ENCODE measurements at places on chromosomes 6 and 20.

GRCh38 chr6:152858141-152858540 is 107.5 kb downstream of the VIP start:
- no peak for DNase-seq

DNA sequence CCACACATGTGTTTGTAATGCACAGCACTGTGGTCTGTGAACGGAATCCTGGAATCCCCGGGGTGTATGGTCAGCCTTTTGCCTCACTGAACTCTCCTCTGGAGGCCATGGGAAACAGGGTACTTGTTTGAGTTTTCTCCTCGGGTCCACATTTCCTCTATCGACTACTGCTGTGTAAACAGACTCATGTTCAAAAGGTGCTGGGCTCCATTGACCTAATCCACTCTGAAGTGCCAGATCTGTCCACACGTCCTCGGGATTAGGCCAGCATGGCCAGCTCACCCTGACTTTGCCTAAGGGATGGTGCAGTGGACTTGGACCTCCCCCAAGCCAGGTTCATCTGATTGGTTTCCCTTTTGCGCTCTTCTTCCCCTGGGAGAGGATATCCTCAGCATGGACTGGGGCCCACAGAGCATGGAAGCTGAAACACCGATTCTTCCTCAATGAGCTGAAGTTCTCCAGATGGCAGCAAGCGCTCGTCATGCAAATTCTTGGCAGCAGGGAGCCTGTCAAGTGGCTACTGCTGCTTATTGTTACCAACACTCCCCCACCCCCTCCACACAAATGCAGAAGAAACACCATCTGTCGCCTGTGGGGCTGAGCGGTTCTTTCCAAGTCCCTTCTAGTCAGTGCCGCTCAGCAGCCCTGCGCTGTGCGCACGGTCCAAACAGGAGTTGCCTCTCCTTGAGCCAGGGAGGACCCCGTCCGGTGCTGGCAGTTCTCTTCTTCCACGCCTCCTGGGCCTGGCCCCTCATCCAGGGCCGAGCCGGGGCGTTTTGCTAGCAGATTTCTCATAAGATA is 292.6 kb upstream of the MARCKS start:
- peak; percentile 32 for DNase-seq

- peak; percentile 84 for DNase-seq
These were observed 6.6 kb upstream of the WTAP start for GRCh38 chr6:159720708-159721107.

DNA sequence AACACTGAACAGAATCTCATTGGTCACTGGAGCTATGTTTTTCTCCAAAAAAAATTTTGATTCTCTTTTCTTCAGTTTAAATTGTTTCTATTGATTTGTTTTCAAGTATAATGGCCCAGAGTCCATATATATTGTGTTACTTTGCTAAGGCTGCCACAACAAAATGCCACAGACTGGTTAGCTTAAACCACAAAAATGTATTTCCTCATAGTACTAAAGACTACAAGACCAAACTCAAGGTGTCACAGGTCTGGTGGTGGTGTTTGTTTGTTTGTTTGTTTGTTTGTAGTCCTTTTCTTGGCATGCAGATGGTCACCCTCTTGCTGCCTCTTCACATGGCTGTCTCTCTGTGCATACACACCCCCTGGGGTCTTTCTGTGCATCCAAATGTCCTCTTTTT is 34.0 kb downstream of the BMP5 start:
- no peak for DNase-seq

DNA sequence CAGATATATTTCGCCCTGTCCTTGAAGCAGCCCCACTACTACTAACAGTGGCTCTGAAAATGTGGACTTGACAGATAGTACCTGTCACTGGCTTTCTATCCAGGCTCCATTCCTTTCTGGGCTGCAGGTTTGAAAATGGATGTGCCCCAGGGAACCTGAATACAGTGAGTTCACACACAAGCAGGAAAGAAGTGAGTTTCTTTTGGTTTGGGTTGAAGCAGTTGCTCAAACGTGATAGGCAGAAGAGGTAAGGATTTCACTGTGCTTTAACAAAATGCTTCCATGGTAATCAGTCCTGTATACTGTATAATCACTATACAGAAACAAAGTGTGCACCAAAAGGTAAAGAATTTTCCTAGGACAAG is 382.9 kb downstream of the PRKN start:
- peak; percentile 3 for DNase-seq

DNA sequence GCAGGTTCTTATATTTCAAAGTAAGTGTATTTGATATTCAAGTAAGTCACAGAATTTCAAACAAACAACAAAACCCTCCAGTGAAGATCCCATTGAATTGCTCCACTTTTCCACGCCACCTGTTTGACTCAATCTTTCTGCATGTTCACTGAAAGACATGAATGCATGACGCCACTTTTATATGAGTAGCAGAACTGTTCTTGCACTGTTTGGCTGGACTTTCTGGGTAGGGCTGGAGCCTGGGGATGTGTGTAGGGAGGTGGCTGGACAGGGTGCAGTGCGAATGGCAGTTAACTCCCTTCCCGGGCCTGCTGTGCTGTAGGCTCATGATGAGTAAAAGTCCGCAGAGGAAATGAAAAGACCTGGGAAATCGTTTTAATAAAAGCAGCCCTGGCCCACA is 39.7 kb downstream of the IL20RA start:
- no peak for DNase-seq

DNA sequence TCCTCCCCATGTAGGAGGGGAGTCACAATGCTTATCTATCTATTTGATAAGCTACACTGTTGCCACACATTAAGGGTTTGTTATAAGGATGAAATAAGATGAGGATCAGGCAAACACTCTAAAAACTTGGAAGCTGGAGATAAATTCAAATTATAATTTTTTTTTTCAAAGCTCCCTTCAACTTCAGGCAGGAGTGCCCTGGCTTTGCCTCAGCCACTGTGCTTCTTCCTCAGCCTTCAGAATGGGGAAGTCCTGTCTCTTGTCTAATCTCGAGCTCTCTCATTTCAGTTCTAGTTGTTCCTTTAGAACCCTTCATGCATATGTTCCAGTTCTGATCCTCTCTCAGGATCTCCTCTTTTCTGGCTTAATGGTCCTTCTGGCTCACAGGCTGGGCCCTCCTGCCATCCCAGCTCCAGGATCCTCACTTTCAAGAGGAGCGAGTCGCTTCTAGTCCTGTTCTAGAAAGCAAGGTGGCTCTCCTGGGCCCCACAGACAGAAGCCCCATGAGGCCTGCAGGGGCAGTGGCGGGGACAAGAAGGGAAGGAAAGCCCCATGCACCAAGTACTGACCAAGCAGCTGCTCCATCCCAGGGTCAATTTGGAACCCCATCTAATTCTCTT is 164.3 kb downstream of the VEGFA start:
- no peak for DNase-seq

DNA sequence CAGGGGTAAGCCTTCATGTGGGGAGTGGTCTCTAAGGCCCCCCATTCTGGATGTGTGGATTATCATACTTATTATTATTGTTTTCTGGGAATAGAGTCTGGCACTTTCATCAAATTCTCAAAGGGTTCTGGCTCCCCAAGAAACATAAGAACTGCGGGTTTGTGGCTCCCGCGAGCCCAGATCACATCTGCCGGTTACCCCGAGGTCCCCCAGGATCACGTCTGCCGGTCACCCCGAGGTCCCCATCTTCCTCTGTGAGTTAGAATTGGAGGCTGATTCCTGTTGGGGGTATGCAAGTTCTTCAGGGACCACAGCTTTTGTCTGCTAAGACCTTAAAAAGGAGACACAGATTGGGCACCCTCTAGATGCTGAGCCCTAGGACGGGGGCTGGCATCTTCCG is 116.7 kb upstream of the FRMD1 start:
- no peak for DNase-seq

DNA sequence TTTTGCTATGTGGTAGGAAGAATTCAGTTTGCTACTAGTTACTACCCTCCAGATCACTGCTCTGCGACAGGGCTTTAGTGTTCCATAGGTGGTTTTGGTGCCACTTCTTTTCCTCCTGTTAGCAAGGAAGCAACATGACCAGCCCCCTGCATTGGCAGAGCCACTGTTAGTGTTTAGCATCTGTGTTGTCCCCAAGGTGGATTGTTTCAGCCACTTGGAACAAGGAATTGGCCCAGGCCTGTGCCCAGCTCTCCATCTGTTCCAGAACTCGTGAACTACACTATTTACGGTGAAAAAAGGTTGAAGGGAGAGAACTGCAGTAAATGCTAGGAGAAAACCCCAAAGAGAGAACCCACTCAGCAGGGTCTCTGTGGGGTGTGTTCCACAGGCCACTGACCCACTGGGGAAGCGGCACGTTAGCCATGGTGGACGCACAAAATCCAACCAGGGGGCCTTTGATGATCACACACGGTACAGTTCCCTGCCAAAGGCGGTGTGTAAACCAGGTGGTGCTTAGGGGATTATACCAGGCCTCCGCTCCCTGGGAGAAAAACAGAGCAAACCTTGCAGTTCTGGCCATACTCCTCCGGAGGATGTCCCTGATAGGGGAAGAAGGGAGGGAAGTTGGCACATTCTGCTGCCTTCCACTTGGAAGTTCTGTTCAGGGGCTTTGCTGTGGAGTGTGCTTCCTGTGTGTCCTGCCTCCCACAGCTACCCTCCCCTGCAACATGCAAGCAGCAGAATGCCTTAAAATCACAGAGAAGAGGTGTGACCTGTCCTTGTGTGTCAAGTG is 72.3 kb downstream of the LYRM2 start:
- no peak for DNase-seq

- DNase-seq = peak; percentile 72
These were observed 29.7 kb upstream of the RFPL4B start for GRCh38 chr6:112317461-112317860.
